ENCODE measurements at places on chromosomes 2 and 18.

- no peak for DNase-seq
Observed at GRCh38 chr2:154447727-154448418, 250.6 kb upstream of the KCNJ3 start.

GRCh38 chr18:38587571-38587970, 1022.0 kb upstream of the CELF4 start:
- DNase-seq: no peak

DNA sequence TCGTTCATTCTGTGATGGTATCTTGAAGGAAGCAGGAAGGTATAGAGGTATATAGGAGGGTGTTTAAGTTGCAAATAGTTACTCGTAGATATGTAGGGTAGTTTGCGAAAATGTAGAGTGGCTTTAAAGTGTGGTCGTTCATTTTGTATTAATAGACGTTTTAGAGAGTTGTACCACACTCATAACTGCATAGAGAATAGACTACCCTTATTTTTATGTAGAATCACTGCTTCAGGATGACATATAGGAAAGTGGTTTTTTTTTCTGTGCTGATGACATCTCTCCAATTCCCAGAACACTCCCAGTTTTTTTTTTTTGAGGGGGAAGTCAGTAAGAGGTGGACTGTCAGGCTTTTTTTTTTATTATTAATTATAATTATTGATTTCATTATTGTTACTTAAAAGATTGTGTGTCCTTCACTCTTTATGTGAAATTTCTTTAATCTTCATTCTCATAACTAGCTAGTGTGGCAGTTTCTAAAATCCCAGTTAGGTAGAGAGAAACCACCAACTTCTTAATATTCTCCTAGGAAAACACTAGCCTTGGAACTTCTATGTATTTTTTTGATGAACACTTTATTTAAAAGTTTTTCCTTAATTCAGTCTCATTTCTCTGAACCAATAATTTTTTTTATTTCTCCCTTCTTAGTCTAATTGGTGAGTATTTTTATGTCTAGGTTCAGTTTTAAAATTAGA, 1.5 kb downstream of the ACTR3 start:
- no peak for DNase-seq

DNA sequence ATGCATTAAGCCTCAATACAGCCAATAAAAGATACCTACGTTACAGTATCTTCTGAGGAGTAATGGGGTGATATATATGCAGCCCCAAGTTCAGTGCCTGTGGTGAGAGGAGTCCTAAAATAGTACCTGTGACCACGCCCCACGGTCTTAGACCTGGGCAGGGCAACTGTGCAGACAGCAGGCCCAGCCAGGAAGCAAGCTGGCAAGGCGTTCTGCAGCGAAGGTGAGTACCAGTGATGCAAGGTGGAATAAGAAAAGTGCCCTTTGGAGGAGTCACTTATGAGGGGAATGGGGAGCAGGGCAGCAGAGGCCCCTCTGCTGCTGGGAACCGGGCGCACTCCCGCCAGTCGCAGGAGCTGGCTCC, 12.7 kb upstream of the MAP3K2 start:
- no peak for DNase-seq

DNA sequence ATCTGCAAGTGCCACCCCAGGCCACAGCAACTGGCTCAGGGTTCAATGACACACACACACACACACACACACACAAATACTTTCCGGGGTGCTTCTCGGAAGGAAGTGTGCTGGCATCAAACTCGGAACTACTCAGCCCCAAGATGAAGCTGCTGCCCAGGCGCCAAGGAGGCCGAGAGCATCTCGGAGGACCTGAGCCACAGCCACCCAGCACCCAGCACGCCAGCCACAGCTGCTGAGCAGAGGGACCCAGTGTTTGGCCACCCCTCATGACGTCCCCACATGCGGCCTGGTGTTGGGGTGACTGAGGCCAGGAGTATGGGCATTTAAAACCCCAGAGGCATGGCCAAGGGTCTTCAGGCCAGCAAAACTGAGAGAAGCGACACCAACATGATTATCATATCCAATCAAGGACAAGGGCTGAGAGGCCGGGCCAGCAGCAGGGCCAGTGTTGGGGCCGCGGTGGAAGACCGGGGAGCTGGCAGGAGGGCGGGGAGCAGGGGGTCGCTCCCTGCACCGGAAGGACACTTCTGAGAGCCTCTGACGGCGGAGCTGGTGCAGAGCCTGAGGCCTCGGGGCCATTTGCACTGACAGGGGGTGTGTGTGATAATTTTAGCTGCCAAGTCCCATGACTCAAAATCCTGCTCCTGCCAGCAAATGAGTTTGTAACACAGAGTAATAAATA, 61.8 kb downstream of the BIN1 start:
- DNase-seq: no peak

GRCh38 chr2:3756306-3756705, 52.9 kb downstream of the DCDC2C start:
- no peak for DNase-seq

GRCh38 chr2:133516405-133517026, 51.7 kb downstream of the NCKAP5 start:
- DNase-seq: no peak
